A549 treated with AZD2906 at 1 μM for 4 hours (cell line): ENCODE measurements at places on chromosomes 5 and 9. TPM values are rescaled to one million over a fixed set of nuclear protein-coding genes. Genes with fewer than 3 reads are reported as not detected.

CXCL14 gene
- total RNA-seq = 0.09 to 0.38 TPM (median 0.27 TPM) in 5 replicates

HRCT1 gene
- total RNA-seq = 0.22 to 0.51 TPM (median 0.34 TPM) in 5 replicates

FAM153A gene
- not detected in 5 replicates for total RNA-seq

IFNA13 gene
- total RNA-seq = not detected in 5 replicates

WDR5 gene
- total RNA-seq = 53.3 to 63.5 TPM (median 62.3 TPM) in 5 replicates

RGMB gene
- 6.5 to 7.3 TPM (median 7.1 TPM) in 5 replicates for total RNA-seq

NPR3 gene
- total RNA-seq = 14.3 to 19.0 TPM (median 14.8 TPM) in 5 replicates

TRAF2 gene
- total RNA-seq = 37.2 to 59.4 TPM (median 50.2 TPM) in 5 replicates

PCDHGC4 gene
- total RNA-seq = 0.02 to 0.07 TPM in 2 of 5 replicates, not detected in the others

TMEM171 gene
- 4.0 to 5.8 TPM (median 4.7 TPM) in 5 replicates for total RNA-seq

COL5A1 gene
- 28.9 to 46.9 TPM (median 42.0 TPM) in 5 replicates for total RNA-seq

DMRT3 gene
- total RNA-seq = 0.03 TPM in 1 of 5 replicates, not detected in the others

CCDC112 gene
- total RNA-seq = 6.6 to 11.6 TPM (median 7.7 TPM) in 5 replicates

IL13 gene
- 0.08 to 0.10 TPM in 2 of 5 replicates, not detected in the others for total RNA-seq

PPP1R26 gene
- 17.3 to 19.8 TPM (median 19.0 TPM) in 5 replicates for total RNA-seq

PTPA gene
- 120 to 136 TPM (median 128 TPM) in 5 replicates for total RNA-seq

CNTFR gene
- total RNA-seq = 0.06 to 0.14 TPM (median 0.12 TPM) in 5 replicates

C9orf40 gene
- 8.2 to 12.8 TPM (median 12.3 TPM) in 5 replicates for total RNA-seq

CD14 gene
- total RNA-seq = 3.2 to 4.2 TPM (median 4.0 TPM) in 5 replicates

ESM1 gene
- not detected in 5 replicates for total RNA-seq

DMGDH gene
- 0.29 TPM in 1 of 5 replicates, not detected in the others for total RNA-seq

STK32A gene
- total RNA-seq = 0.13 to 0.40 TPM (median 0.22 TPM) in 5 replicates

SLC25A2 gene
- not detected in 5 replicates for total RNA-seq

BTNL8 gene
- total RNA-seq = 0.06 TPM in 1 of 5 replicates, not detected in the others

PCDHB11 gene
- 0.05 to 0.08 TPM (median 0.07 TPM) in 5 replicates for total RNA-seq

PTPRD gene
- total RNA-seq = 0.13 to 0.49 TPM (median 0.26 TPM) in 5 replicates

TOR4A gene
- total RNA-seq = 18.3 to 26.4 TPM (median 25.4 TPM) in 5 replicates

GARIN3 gene
- not detected in 5 replicates for total RNA-seq

GAS1 gene
- 0.09 to 0.19 TPM (median 0.12 TPM) in 5 replicates for total RNA-seq

SPINK6 gene
- total RNA-seq = 0.28 to 0.75 TPM (median 0.36 TPM) in 5 replicates

SPATA31D4 gene
- not detected in 5 replicates for total RNA-seq

PCAT7 gene
- 0.43 to 0.76 TPM (median 0.55 TPM) in 5 replicates for total RNA-seq

LIFR gene
- total RNA-seq = 6.7 to 10.9 TPM (median 8.3 TPM) in 5 replicates

RETREG1 gene
- 2.8 to 3.5 TPM (median 3.2 TPM) in 5 replicates for total RNA-seq

RANBP17 gene
- total RNA-seq = 1.8 to 3.2 TPM (median 2.3 TPM) in 5 replicates

TXNDC8 gene
- total RNA-seq = not detected in 5 replicates

PCDHA4 gene
- total RNA-seq = 1.5 to 2.0 TPM (median 1.8 TPM) in 5 replicates

PTGS1 gene
- 1.5 to 2.0 TPM (median 1.8 TPM) in 5 replicates for total RNA-seq

UTP15 gene
- total RNA-seq = 17.9 to 21.8 TPM (median 18.5 TPM) in 5 replicates

ABO gene
- not detected in 5 replicates for total RNA-seq

SH2D3C gene
- total RNA-seq = 0.05 to 0.16 TPM (median 0.08 TPM) in 4 of 5 replicates, not detected in the other

PLAC8L1 gene
- total RNA-seq = 0.14 to 0.30 TPM in 2 of 5 replicates, not detected in the others

TUSC1 gene
- 3.4 to 7.1 TPM (median 7.0 TPM) in 5 replicates for total RNA-seq

PCDHGA7 gene
- total RNA-seq = 0.71 to 1.2 TPM (median 0.76 TPM) in 5 replicates

GALNT12 gene
- total RNA-seq = 3.0 to 4.3 TPM (median 3.5 TPM) in 5 replicates

CCL27 gene
- 0.14 to 0.33 TPM (median 0.24 TPM) in 4 of 5 replicates, not detected in the other for total RNA-seq
